ENCODE measurements at places on chromosomes 13 and 19.

DNA sequence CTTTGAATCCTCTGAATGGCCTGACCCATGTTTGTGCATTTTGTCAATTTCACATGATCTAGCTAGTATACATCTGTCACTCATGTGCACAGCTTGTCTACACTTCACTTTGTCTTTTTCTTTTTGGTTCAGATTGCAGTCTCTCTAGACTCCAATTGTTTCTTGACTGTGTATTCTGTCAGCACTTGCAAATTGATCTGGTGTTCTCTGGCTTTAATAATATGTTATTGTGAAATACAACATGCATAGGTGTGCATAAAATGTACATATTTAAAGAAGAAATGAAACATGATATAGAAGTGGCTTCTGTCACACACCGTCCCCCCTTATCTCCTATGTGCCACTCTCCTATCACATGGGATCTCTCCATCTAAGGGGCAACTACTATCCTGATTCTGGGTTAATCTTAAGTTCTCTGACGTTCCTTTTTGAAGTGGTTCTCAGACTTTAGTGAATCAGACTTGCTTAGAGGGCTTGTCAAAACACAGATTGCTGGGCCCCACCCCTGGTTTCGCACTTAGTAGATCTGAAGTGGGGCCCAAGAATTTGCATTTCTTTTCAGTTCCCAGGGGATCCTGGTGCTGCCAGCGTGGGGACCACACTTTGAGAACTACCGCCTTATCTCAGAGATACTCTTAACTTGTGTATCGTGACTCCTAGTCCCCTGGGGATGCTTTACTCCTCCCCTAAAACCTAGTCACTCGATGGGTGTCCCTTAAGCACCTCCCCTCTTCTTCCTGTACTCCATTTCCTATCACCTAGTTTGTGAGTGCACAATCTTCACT lies 5.8 kb downstream of the KRTDAP start:
- DNase-seq, result no peak

DNA sequence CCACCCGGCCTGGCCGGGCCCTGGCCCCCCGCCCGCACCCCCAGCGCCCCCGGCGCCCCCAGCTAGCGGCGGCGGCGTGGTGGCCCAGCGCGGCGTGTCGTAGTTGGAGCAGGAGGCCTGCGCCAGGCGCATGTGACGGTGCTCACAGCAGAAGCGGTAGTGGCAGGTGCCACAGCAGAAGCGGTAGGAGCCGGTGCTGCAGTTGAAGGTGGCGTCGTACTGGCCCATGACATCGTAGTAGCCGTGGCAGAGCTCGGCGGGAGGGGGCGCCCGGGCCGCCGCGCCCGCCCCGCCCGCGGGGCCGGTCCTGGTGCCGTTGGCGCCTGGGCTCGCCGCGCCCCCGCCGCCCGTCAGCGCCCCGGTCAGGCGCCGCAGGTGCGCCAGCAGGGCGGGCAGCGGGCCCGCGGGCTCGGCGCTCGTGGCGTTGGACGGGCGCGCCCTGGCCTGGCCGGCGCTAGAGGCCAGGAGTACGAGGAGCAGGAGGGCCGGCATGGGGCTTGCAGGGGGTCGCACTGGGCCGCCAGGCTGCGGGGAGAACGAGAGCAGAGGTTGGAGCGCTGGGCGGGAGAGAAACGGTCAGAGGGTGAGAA lies 633 bp downstream of the SHISA7 start:
- no peak for DNase-seq

GRCh38 chr13:48318821-48319511 lies 15.4 kb downstream of the RB1 start:
- no peak for DNase-seq

GRCh38 chr19:45529420-45529785 lies 22.1 kb downstream of the VASP start:
- DNase-seq, result no peak

- no peak for DNase-seq
These were observed 477.3 kb downstream of the TSHZ3 start for GRCh38 chr19:30871979-30872378.

- DNase-seq, result no peak
These were observed 1741.5 kb downstream of the PCDH9 start for GRCh38 chr13:65488606-65489005.

GRCh38 chr13:48725271-48725670 lies 71.5 kb downstream of the CYSLTR2 start:
- DNase-seq, result no peak

- DNase-seq, result no peak
These were observed 60.7 kb downstream of the DOCK9 start for GRCh38 chr13:98917116-98917515.

DNA sequence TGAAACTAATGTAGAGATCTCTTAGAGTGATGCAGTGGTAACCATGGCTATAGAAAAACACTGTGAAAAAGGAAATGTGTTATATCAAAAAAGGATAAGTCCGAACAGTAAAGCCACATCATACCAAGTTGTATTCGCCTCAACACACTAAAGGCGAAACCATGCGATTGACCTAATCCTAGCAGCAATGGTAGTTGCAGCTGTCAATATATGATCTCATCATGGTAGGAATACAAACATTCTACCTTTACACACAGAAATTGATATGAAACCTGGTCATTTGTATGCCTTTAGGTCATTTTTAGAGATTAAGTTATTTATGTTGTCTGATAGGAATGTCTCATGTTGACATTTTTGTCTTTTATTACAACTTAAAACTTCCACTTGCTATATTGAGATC lies 271.9 kb downstream of the SLITRK6 start:
- DNase-seq, result no peak

DNA sequence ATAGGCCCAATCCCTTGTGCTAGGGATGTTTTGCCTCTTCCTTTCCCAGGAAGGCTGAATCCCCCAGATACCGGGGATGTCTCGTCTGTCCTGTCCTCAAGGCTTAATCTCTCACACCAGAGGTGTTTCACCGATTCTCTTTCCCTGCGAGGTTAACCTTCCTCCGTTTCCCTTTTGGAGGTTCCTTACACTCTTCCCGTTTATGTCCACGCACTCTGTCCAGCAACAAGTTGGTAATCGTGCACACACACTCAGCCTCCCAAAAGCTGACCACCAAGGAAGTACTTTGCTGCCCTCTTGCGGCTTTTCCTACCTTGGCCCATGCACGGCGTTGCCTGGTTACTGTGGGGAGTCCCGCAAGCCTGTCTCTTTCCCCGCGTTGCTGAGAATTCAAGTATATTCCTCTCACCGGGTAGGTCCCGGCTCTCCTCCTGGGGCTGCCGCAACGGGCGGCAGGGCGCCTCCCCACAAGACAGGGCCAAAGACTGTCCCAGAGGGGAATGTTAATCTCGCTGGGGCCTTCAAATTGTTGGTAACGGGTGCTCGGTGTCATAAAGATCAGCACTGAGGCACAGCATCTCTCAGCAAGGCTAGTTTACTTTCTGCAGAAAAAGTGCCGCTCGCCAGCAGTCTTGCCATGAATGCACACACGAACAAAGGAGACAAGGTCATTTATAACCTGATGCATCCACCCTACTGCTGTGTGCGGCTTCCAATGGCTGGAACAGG lies 36.7 kb upstream of the CD177 start:
- no peak for DNase-seq

- DNase-seq, result no peak
These were observed 5.7 kb upstream of the SHKBP1 start for GRCh38 chr19:40571005-40571318.

- DNase-seq, result no peak
These were observed 4.2 kb downstream of the LGALS7B start for GRCh38 chr19:38793177-38793576.

- DNase-seq, result no peak
These were observed 1459.5 kb upstream of the PCDH20 start for GRCh38 chr13:62875118-62875640.

GRCh38 chr13:29849731-29850212 lies 645 bp downstream of the UBL3 start:
- DNase-seq, result no peak

- DNase-seq, result no peak
These were observed 52.6 kb upstream of the RCBTB2 start for GRCh38 chr13:48585456-48585840.

GRCh38 chr19:14505488-14506239 lies 9.7 kb upstream of the GIPC1 start:
- DNase-seq, result no peak

DNA sequence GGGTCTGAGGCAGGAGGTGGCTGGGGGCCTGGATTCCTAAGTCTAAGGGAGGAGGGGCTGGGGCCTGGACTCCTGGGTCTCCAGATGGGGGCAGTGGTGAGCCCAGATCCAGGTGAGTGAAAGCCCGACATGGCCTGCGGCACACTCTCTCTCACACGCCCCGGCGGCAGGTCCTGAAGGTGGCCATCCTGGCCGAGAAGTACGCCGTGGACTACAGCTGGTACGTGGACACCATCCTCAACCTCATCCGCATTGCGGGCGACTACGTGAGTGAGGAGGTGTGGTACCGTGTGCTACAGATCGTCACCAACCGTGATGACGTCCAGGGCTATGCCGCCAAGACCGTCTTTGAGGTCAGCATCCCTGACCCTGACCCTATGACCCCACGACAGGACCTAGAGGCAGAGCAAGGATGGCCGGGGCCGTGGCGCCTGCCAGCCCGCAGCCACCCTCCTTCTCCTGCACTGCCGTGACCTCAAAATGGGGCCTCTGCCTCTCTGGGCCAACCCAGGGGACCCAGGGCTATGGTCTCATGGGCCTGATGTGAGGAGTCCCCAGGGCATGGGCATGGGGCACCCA lies 13.2 kb downstream of the FUZ start:
- no peak for DNase-seq

DNA sequence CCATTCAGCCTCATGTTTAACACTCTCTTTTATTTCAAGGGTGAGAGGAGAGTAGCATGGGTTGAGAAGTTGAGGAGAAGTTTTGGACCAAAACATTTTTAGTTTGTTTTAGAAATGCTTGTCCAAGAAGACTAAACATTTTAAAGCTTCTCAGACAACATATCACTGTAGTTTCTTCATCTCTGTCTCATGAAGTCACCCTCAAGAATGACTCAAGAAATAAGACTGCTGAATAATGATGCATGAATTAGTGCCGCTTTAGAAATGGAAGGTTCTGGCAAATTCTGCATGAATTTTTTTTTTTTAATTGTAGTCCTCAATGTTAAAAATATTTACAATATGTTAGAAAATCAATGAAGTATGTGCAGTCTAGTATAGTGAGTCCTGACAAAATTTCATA lies 422.7 kb upstream of the ARGLU1 start:
- no peak for DNase-seq

- DNase-seq, result no peak
These were observed 26.2 kb downstream of the ELF1 start for GRCh38 chr13:40992678-40993518.

GRCh38 chr19:35718345-35719041 lies 690 bp downstream of the KMT2B start:
- DNase-seq, result no peak

- no peak for DNase-seq
These were observed 175.2 kb downstream of the TDRD3 start for GRCh38 chr13:60572003-60572798.

GRCh38 chr19:46018729-46019251 lies 4.1 kb downstream of the PGLYRP1 start:
- DNase-seq, result no peak

GRCh38 chr19:51089786-51090185 lies 7.1 kb upstream of the KLK14 start:
- no peak for DNase-seq

- no peak for DNase-seq
These were observed 1.3 kb upstream of the IRF2BP1 start for GRCh38 chr19:45887200-45887710.

GRCh38 chr13:71213252-71213821 lies 653.7 kb downstream of the DACH1 start:
- DNase-seq, result no peak

GRCh38 chr13:110662777-110663443 lies 43.0 kb downstream of the CARS2 start:
- no peak for DNase-seq

DNA sequence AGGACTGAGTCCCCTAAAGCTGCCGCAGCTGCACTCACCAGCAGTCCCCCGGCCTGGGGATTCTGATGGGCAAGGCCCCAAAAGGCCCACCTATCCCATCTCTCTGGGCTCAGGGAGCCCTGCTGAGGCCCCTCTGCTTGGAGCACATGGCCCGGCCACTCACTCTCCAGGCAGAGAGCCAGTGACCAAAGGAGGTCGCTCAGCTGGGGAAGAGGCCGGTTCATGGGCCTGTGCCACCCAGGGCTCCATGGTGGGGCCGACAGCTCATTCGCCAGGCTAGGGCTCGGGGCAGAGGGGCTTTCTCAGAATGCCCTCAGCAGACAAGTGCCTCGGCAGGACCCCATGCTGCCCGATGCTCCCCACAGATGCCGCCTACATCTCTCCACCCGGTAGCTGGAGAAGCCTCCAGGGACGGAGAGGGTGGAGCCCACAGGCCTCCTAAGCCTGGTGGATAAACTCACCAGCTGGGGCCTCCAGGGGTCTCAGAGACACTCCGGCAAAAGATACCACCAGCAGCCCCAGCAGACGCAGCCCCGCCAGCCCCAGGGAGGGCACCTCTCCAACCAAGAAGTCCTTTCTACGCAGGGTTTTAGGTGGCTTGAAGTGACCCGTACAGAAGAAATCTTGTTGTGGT lies 54.4 kb downstream of the MLLT1 start:
- DNase-seq, result no peak

DNA sequence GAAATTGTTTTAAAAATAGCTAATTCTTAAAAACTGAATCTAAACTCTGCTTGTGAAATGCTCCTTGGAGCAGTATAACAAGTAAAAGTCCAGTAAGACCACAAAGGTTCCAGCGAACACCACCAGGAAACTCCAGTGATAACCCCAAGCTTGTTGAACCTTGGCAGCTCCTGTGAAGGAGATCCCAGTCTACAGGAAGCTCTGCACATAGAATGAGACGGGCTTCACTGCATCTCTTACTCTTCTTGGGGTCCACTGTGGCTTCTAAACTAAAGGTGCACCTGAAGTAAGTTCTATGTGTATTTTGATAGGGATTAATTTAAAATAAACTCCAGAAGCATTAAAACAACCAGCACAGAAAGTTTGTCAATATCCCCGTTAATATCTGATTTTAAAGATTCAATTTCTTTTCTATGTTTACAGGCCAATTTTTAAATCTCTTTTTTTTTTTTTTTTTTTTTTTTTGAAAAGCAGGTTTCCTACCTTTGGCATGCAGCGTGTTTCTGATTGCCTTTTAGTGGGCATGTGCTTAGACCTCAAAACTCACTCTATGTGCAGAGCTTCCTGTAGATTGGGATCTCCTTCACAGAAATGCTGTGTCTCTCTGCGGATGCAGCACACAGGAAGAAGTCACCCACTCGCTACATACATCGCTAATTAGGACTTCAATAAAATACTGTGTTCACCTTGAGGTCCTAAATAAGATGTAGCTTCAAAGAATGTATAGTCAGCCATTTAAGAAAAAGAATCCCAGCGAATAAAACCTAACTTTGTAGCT lies 508.5 kb downstream of the KLF12 start:
- no peak for DNase-seq

DNA sequence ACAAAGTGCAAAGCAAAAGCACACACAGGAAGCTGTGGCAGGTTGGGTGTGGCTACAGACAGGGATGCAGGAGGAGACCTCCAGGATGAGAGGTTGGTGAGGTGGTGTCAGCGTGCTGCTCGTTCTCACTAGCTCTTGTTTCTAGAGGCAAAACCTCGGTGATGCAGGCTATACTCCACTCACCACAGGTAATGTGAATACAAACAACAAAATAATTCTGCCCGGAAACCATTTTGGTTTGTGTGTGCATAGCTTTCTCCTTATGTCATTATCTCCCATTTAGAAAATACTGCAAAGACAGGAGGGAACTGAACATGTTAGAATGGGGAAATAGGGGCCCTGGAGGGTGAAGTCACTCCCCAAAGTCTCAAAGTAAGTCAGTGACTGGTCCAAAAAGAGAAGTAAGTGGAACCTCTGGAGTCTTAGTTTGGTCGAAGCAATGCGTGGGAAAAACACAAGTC lies 9.4 kb downstream of the LCP1 start:
- no peak for DNase-seq

All from cerebellar nuclear complex (tissue), 1 donor.